Muscle of leg (tissue), 16 donors: ENCODE measurements at places on chromosomes 1 and 21. TPM values are rescaled to one million over a fixed set of nuclear protein-coding genes. Genes with fewer than 3 reads are reported as not detected.

GOLT1A gene
- polyA plus RNA-seq = not detected

INSRR gene
- 1.0 TPM for polyA plus RNA-seq

- peaks cover 7% of the 10 kb centered on the region for H3K27me3 ChIP-seq
- H3K4me1 ChIP-seq = peaks cover 17% of the 10 kb centered on the region
- no peak overlapping the region for H3K4me3 ChIP-seq
- no peak overlapping the region for H3K27ac ChIP-seq
These were observed 66.7 kb upstream of the AJAP1 start for GRCh38 chr1:4587721-4588120.

GRCh38 chr1:52348704-52349300 is 17.2 kb downstream of the CC2D1B start:
- DNase-seq = peak; percentile 43
- H3K4me3 ChIP-seq = no peak overlapping the region
- no peaks in the 10 kb centered on the region for H3K4me1 ChIP-seq
- H3K27me3 ChIP-seq = no peaks in the 10 kb centered on the region
- H3K27ac ChIP-seq = no peak overlapping the region
- H3K36me3 ChIP-seq = peaks cover 40% of the 10 kb centered on the region

RIPPLY3 gene
- 0.24 TPM for polyA plus RNA-seq

C1orf185 gene
- polyA plus RNA-seq = not detected

CAPN8 gene
- 0.48 TPM for polyA plus RNA-seq

DNA sequence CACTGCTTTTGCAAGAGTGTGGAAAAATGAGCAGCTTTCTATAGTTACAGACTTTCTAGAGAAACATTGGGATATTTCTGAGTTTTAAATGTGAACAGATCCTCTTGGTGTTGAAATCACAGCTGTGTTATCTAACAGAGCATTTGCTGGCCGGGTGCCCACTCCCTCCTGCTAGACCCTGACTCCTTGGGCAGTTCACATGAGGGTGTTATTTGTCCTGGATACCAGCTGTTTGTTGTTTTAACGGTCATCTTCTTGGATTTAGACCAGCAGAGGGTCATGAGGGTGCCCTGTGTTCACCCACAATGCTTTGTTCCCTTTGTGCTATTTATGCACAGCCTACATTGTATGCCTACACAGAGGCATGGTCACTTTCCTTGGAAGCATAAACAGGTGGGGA is 67.1 kb downstream of the CENPF start:
- no peaks in the 10 kb centered on the region for H3K27me3 ChIP-seq
- DNase-seq = peak; percentile 67
- H3K4me3 ChIP-seq = no peak overlapping the region

ALPL gene
- polyA plus RNA-seq = 2.8 TPM

- peaks cover 91% of the 10 kb centered on the region for H3K4me1 ChIP-seq
- H3K36me3 ChIP-seq = no peaks in the 10 kb centered on the region
- no peak overlapping the region for H3K27ac ChIP-seq
- DNase-seq = no peak
- peaks cover 4% of the 10 kb centered on the region for H3K27me3 ChIP-seq
These were observed 2.3 kb upstream of the TNNT2 start for GRCh38 chr1:201379733-201380242.

ERICH3 gene
- polyA plus RNA-seq = 0.08 TPM

DYRK1A gene
- 43.8 TPM for polyA plus RNA-seq

PTGFRN gene
- polyA plus RNA-seq = 151 TPM

ADGRL2 gene
- 86.3 TPM for polyA plus RNA-seq

- peaks cover 16% of the 10 kb centered on the region for H3K36me3 ChIP-seq
- no peak for DNase-seq
- peaks cover 43% of the 10 kb centered on the region for H3K4me1 ChIP-seq
- no peak overlapping the region for H3K4me3 ChIP-seq
- H3K27ac ChIP-seq = peak overlapping the region; percentile 74
These were observed 31.7 kb downstream of the EIF2D start for GRCh38 chr1:206580438-206581113.

DNA sequence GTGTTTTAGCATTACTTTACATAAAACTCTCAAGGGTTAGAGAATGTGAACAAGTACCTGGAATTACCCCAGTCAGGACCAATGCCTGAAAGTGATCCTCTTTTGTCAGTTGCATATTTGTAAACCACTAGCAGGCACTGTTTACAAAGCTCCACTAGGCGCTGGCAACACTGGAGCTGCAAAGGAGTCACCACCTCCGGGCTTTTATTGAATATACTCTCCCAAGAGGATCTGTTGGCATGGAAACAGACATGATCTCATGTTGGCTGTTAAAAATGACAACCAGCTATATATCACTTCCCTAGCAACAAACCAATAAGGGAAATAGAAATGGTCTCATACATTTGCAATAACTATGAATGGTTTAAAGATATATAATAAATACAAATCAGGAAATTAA is 116.0 kb downstream of the TTLL7 start:
- peaks cover 4% of the 10 kb centered on the region for H3K36me3 ChIP-seq
- H3K4me1 ChIP-seq = no peaks in the 10 kb centered on the region
- DNase-seq = peak; percentile 48
- no peak overlapping the region for H3K4me3 ChIP-seq
- no peaks in the 10 kb centered on the region for H3K27me3 ChIP-seq

DNA sequence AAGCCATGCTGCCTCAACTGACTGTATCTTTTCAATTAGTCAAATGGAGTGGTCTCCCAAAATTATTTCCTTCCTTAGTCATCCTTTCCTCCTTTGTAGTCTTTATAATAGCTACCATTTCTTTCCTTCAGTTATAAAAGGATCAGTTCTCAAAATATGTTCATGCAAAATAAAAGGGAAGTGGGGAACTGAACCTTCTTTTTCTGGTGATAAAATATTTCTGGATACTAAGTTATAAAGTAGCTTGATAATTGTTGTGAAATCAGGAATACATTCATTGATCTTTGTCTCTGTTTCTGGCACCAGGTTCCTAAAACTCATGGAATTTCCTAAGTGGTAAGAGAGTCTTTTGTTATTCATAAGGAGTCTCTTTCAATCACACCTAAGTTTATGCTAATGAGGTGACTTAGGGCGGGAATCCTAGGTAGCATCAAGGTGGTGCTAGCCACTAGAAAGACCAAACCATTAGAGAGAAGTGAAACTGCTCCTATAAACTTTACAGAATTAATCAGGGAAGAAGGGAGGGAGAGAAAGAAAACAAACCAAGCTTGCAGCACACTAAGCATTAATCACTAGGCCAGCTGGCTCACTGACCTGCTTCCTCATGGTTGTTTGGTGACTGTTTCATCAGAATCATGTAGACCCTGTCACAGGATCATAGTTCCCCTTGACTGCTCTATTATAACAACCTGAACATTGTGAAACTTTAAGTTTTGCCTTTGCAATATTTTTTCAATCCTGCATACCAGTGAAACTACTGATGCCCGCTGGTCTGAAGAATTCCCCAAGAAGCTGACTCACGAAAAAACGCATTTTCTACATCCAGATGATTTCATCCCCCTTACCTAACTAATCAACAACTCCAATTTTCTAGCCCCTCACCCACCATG is 161.6 kb upstream of the PTBP2 start:
- DNase-seq = no peak
- no peaks in the 10 kb centered on the region for H3K27me3 ChIP-seq

- DNase-seq = no peak
- H3K4me1 ChIP-seq = peaks cover 60% of the 10 kb centered on the region
- H3K4me3 ChIP-seq = no peak overlapping the region
These were observed 1.3 kb upstream of the OLIG2 start for GRCh38 chr21:33024201-33025103.

RBM15 gene
- 8.5 TPM for polyA plus RNA-seq

PM20D1 gene
- 0.16 TPM for polyA plus RNA-seq

CIART gene
- 3.6 TPM for polyA plus RNA-seq

BSND gene
- 0.03 TPM for polyA plus RNA-seq

DNA sequence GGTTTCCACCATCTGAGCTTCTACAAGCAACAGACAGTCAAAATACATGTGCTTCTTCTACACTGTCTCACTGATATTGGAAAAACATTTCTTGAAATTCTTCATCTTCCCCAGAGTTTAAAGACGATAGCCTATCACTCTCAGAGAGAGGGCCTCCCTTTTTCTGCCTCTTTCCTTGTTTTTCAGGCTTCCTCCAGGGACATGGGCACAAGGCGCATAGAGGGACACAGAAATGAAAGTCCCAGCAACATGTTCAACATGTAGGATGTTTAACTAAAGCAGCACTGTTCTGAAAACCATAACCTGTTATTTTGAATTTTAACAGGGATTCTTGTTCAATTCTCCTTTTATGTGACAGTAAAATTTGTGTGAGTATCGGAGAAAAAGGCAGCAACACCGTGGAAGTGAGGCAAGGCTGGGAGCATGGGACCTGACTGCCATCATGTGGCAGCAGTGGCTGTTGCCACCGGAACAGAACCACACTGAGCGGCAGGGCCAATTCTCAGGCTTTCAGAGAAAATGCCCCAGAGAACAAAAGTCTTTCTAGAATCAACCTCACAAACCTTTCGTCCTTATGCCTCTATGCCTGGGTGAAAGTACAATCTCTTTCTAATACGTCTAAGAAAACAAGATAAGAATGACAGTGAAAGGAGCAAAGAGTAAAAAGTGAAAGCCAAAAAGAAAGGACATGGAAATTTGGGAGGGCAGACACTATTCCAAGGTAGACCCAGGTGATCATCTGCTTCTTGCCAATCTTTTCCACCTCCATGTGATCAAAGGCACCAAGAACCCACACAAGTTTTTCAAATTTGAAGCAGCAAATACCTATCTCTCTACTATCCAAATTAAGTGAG is 54.5 kb downstream of the PCNX2 start:
- no peak overlapping the region for H3K27ac ChIP-seq
- DNase-seq = peak; percentile 82
- no peaks in the 10 kb centered on the region for H3K27me3 ChIP-seq
- peaks cover 9% of the 10 kb centered on the region for H3K4me1 ChIP-seq
- H3K36me3 ChIP-seq = no peaks in the 10 kb centered on the region

DNA sequence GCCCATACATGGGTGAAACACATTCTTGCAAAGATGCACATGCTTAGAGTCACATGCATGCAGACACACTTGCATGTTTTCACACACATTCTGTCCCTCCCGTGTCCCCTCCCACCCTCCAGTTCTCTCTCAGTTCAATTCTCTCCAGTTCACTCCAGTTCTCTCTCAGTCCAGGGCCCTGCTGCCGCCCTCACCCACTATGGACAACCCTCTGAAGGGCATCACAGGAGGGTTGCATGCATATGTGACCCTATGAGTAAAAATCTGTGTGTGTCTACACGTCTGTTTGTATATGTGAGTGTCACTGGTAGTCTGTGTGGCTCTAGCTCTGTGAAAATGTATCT is 21.8 kb upstream of the ADGRB2 start:
- DNase-seq = no peak
- H3K4me1 ChIP-seq = peaks cover 39% of the 10 kb centered on the region
- H3K4me3 ChIP-seq = no peak overlapping the region
- H3K27me3 ChIP-seq = no peaks in the 10 kb centered on the region
- no peaks in the 10 kb centered on the region for H3K36me3 ChIP-seq

- no peak overlapping the region for H3K4me3 ChIP-seq
- H3K36me3 ChIP-seq = no peaks in the 10 kb centered on the region
- peaks cover 9% of the 10 kb centered on the region for H3K4me1 ChIP-seq
- peak overlapping the region; percentile 57 for H3K27ac ChIP-seq
- peak; percentile 78 for DNase-seq
These were observed 225.4 kb upstream of the NRIP1 start for GRCh38 chr21:15289896-15290841.

TMPRSS3 gene
- polyA plus RNA-seq = 0.17 TPM

GRCh38 chr1:69573911-69574310 is 6.2 kb downstream of the LRRC7 start:
- H3K36me3 ChIP-seq = no peaks in the 10 kb centered on the region
- H3K4me1 ChIP-seq = peaks cover 6% of the 10 kb centered on the region
- DNase-seq = no peak
- H3K27me3 ChIP-seq = peaks cover 15% of the 10 kb centered on the region
- H3K27ac ChIP-seq = no peak overlapping the region

DNA sequence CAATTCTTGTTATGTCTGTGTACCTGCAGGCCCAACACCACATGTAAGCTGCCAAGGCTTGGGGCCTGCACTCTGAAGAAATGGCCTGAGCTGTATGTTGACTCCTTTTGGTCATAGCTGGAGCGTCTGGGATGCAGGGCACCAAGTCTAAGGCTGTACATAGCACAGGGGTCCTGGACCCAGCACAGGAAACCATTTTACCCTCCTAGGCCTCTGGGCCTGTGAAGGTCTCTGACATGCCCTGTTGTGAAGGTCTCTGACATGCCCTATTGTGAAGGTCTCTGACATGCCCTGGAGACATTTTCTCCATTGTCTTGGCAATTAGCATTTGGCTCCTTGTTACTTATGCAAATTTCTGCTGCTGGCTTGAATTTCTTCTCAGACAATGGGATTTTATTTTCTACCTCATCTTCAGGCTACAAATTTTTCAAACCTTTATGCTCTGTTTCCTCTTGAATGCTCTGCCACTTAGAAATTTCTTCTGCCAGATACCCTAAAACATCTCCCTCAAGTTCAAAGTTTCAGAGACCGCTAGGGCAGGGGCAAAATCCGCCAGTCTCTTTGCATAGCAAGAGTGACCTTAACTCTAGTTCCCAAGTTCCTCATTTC is 246.7 kb upstream of the B3GALT2 start:
- no peaks in the 10 kb centered on the region for H3K36me3 ChIP-seq
- H3K27me3 ChIP-seq = no peaks in the 10 kb centered on the region
- no peak overlapping the region for H3K4me3 ChIP-seq
- no peak overlapping the region for H3K27ac ChIP-seq

DNA sequence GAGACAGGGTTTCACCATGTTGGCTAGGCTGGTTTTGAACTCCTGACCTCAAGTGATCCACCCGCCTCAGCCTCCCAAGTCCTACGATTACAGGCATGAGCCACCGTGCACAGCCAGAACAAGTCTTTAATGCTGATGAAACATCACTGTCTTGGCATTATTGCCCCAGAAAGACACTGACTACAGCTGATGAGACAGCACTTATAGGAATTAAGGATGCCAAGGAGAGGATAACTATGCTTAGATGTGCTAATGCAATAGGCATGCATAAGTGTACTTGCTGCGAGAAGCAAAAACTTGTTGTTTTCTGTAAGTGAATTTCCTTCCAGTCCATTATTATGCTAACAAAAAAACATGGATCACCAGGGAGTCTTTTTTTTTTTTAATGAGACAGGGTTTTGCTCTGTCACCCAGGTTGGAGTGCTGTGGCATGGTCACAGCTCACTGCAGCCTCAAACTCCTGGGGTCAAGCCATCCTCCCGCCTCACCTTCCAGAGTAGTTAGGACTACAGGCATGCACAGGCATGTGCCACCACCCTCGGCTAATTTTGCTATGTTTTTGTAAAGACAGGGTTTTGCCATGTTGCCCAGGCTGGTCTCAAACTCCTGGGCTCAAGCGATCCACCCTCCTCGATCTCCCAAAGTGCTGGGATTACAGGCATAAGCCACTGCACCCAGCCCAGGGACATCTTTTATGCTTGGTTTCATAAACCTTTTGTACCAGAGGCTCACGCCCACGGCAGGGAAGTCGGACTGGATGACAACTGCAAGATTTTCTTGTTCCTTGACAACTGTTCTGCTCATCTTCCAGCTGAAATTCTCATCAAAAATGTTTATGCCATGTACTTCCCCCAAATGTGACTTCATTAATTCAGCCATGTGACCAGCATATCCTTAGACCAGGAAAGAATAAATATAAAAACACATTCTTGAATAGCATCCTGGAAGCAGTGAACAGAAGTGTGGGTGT is 23.1 kb downstream of the RHEX start:
- peak; percentile 82 for DNase-seq
- H3K27me3 ChIP-seq = peaks cover 2% of the 10 kb centered on the region
- no peaks in the 10 kb centered on the region for H3K36me3 ChIP-seq
- H3K4me3 ChIP-seq = no peak overlapping the region

SELL gene
- polyA plus RNA-seq = 3.8 TPM

PRDX6 gene
- polyA plus RNA-seq = 559 TPM

GRCh38 chr21:42630626-42631025 is 22.8 kb upstream of the PDE9A start:
- no peak for DNase-seq
- H3K27ac ChIP-seq = no peak overlapping the region
- H3K4me1 ChIP-seq = no peaks in the 10 kb centered on the region
- H3K36me3 ChIP-seq = no peaks in the 10 kb centered on the region
- H3K4me3 ChIP-seq = no peak overlapping the region
